Sigmoid colon (tissue), 7 donors: ENCODE measurements at places on chromosomes 3 and 15. TPM values are rescaled to one million over a fixed set of nuclear protein-coding genes. Genes with fewer than 3 reads are reported as not detected.

Gene PLA2G4D
- not detected for total RNA-seq

GRCh38 chr3:112132975-112133448, at the start of gene GCSAM:
TSS of gene GCSAM (minus strand) at chr3:112133248. CDS start at chr3:112133120, 128 bp downstream.
- DNase-seq, result peak; percentile 70

- DNase-seq, result no peak
Observed at GRCh38 chr15:80999623-81000036, 1.1 kb upstream of the TLNRD1 start.

Gene C3orf85
- total RNA-seq, result not detected

Gene UTS2B
- not detected for total RNA-seq

DNA sequence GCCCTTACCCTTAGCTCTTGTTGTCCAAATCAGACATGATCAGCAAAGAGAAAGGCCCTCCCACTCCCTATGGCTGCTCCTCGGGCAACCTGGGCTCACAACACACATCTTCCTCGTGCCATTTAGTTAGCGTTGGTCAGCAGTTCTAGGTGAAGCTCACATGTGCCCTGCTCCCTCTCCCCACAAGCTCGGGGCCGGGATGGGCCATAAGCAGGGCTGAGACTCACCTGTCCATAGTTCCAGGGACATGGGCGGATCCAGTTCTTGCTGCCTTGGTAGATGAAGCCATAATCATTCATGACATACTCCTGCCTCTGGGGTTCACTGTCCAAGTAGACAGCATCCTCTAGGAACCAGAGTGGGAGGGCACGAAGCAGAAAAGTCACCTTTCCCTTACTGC, 10.4 kb downstream of the TGM5 start:
- no peak for DNase-seq

GRCh38 chr15:92687746-92688145, 32.2 kb upstream of the FAM174B start:
- no peak for DNase-seq

Gene LIPC
- 0.36 TPM for total RNA-seq

DNA sequence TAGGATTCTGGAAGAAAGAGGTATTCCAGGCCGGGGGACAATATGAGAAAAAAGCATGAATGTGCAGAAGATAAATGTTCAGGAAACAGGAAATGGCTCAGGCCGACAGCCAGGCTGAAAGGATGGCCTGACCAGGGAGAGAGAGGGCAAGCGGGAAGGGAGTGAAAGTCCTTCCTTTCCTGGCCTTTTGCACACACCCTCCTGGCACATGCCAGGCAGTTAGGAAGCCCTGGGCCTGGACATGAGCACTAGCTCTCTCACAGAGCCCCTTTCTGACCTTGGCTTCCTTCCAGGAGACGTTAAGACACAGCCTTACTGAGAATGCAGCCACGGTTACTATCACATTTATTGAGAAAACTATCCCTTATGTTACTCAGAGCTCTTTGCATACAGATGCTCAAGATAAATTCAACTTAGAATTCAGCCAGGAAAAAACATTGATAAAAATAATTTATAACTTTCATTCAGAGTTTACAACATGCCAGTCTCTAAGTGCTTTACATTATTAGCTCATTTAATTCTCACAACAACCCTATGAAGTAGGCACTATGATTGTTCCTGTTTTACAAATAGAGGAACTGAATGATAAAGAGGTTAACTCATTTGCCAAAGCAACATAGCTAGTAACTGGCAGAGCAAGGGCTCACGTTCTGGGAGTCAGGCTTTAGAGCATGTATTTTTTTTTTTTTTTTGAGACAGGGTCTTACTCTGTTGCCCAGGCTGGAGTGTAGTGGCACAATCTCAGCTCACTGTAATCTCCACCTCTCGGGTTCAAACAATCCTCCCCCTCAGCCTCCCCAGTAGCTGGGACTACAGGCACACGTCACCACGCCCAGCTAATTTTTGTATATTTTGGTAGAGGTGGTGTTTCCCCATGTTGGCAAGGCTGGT, 39.4 kb upstream of the SMAD3 start:
- peak; percentile 70 for DNase-seq

Gene SLC9C1
- total RNA-seq, result not detected

DNA sequence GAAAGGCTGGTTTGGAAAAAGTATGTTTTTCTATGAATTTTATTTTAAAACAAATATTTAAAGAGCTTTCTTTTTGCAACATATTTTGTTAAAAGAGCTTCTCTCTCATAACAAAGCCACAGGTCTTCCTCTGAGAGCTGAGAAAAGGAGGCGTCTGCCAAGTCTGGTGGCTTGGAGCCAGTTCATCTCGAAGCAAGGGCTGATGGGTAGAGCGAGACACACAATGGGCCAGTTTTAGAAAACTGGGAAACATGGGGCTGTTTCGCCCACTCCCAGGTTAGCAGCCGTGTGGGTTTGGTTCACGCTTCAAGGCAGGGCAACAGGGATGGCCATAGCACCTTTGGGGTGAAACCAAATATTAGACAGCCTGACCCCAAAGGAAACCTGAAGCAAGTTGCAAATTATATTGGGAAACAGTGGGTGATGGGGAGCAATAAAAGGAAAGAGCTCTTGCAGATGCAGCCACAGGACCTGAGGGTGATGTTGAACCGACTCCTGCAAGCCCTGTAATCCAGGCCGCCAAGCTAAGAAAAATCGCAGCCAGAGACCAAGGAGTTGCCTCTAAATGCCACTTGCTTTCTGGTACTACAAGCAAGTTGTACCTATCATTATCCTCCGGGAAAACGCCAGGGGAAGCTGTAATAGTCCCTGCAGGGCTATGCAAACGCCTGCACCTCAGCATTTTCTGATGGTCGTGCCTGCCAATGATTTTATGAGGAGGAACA, 88.4 kb upstream of the GALNT15 start:
- DNase-seq, result peak; percentile 84

Gene SETD2
- 61.4 TPM for total RNA-seq

Gene DAZL
- 0.66 TPM for total RNA-seq

GRCh38 chr3:162586591-162586990, 1090.0 kb downstream of the OTOL1 start:
- no peak for DNase-seq

GRCh38 chr3:136819731-136820679, 1.1 kb downstream of the SLC35G2 start:
- DNase-seq, result peak; percentile 74

Gene LYZL4
- not detected for total RNA-seq

Gene MYL3
- total RNA-seq, result 10.8 TPM

Gene CCDC12
- 41.0 TPM for total RNA-seq

Gene PLCB2
- total RNA-seq, result 11.7 TPM

DNA sequence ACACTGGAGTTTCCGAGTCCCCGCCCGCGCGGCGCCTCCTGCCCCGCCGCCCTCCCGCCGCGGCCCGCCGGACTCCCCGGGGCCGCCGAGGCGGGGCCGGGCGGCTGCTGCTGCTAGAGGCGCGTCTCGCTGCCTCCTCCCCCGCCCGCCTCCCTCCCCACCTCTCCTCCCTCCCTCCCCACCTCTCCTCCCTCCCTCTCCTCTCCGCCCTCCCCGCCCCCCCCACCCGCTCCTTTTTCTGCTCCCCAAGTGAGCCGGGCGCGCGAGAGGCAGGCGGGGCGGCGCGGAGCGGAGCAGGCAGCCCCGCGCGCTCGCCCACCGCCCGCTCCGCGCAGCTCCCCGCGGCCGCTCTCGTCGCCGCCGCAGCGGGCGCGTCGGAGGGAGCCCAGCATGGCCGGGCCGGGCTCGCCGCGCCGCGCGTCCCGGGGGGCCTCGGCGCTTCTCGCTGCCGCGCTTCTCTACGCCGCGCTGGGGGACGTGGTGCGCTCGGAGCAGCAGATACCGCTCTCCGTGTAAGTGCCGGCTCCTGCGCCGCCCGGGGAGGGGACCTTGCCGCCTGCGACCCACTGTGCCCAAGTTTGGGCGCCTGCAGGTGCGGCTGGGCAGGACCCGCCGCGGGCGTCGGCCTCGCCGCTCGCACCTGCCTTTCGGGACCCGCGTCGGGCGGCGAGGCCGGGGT, at the start of gene CACNA2D3:
Gene CACNA2D3 (plus strand): TSS at position 229 of the 679 bp plus-strand sequence.
- DNase-seq, result peak; percentile 82

GRCh38 chr15:70316059-70316600, 218.4 kb upstream of the TLE3 start:
- DNase-seq, result no peak

Gene SYNPR
- 0.36 TPM for total RNA-seq

GRCh38 chr15:75091814-75092213, 68.4 kb downstream of the PPCDC start:
- no peak for DNase-seq

DNA sequence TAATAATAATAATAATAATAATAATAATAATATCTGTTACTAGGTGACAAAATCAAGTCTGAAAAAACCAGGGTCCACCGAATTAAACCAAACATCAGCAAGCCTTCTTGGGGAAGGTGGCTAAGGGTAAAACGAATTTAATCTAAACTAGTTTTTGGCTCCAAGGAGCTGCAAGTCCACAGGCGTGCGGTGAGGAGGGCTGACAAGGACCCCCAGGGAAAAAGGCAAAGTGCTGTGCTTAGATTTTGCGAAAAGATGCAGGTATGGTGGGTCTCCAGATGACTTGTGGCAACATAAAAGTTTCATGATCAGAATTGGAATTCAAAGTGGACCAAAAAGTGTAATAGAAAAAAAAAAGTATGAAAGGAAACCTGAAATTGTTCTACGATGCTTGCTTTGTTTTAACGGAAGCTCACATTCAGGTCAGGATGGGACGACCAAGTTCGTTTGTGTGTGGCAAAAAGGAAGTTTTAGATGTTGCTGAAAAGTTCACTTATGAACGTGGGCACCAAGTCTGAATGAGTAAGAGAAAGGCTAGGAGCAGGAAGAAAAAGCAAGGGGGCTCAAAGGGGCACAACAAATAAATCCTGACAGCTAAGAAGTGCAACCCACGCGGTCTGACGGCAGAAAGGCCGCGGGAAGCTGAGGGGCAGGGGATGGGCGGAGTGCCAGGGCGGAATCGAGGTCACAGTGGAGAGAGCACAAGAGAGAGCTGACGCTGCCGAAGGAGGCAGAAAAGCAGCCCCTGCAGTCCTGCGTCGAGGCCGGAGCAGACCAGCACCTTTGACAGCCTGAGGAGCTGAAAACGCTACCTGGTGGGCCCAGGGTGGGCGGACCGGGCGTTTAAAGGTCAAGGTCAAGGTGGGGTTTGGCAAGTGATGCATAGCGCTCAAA, 1.1 kb downstream of the WDR82 start:
- DNase-seq, result peak; percentile 90

GRCh38 chr15:27645672-27646071, 453.4 kb downstream of the OCA2 start:
- DNase-seq, result no peak

- no peak for DNase-seq
Observed at GRCh38 chr3:74463515-74463914, 150.9 kb downstream of the CNTN3 start.

DNA sequence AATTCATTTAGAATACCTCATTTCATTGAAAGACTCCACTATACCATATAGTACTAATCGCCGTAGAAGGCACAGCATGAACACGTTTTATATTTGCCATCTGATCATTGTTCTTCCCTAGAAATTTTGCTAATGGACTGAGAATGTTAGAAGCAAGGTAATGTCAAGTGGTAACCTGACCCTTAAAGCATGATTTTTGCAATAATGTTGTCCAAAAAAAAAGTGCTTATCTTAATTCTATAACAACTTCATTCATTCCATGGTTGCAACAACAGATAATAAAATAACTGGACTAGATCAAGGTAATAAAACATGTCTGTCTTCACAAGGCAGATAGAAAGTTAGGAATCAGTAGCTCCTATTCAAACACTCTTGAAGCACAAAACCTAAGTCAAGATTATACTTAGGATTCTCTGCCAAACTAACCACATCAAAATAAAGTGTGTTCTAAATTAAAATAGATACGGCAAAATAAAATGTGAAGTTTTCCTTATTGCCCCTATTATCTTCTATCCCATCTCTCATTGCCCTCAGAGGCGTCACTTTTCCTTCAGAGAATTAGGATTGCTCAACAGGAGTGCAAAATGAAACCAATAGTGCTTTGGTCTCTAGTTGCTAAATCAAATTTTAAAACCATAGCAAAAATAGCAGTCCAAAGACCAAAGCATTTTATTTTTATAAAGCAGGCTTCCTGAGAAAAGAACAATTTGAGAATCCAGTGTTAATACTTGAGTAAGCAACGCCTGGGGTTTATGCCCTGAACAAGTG, 317.4 kb upstream of the UBE2E2 start:
- DNase-seq, result no peak

GRCh38 chr3:167829071-167829470, 93.5 kb downstream of the SERPINI1 start:
- no peak for DNase-seq

DNA sequence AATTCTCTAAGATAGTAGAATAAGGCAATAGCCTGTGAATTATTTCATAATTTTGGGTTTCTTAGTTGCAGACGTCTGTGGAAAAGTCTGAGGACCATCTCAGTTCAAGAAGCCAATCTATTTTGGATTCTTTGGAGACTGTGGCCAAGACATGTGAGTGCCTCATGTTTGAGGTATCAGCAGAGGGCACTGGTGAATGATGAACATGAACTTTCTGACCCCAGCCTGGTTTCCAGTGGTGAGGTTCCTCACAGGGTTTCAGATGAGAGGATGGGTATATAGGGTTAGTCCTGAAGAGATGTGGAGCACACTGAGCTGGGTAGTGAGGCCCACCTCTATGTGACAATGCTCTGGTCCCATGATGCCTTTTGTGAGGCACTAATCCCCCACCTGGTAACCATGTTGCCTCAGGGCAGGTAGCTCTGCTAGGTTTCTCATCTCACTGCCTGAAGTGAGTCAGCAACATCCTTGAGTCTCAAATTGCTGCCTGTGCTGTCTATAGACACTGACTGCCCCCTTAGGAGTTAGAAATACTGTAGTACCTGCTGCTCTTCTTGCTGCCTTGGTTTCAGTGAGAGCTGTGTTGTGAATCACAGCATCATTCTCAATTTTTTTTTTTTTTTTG, 32.3 kb downstream of the C3orf62 start:
- peak; percentile 46 for DNase-seq

DNA sequence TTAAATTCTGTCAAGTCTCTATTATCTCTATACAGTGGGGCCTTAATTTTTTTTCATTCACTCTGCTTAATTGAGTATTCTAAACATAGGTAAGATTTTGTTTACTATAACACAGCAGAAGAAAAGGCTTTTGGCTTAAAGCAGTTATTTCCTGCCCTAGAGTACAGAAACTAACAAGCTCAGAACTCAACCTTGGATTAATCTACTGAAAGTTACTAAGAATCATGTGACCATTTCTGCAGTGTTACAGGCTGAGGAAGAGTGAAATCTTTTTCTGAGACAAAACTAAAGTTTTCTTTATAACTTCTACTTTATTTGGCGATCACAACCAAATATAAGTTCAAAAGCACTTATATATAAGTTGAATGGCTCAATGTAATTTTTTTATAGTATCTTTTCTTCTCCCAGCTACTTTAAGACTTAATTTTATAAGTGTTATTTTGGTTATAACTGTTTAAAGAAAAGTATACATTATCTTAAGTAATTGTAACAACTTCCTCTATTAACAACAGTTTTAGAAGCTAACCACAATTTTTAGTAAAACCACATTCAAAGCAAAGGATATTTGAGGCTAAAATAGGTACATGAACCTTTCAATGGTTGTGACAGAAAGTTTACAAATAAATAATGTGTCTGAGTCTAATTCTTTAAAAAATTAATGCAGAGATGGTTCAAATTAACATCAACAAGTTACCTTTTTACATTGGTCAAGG, 240.6 kb upstream of the NAALADL2 start:
- DNase-seq, result no peak

Gene ALAS1
- 26.6 TPM for total RNA-seq

Gene FANCD2OS
- not detected for total RNA-seq

Gene CLSTN2
- total RNA-seq, result 8.3 TPM

GRCh38 chr3:174242311-174243041, 616.7 kb upstream of the NAALADL2 start:
- no peak for DNase-seq
